ENCODE measurements at places on chromosomes 5 and 9.

DNA sequence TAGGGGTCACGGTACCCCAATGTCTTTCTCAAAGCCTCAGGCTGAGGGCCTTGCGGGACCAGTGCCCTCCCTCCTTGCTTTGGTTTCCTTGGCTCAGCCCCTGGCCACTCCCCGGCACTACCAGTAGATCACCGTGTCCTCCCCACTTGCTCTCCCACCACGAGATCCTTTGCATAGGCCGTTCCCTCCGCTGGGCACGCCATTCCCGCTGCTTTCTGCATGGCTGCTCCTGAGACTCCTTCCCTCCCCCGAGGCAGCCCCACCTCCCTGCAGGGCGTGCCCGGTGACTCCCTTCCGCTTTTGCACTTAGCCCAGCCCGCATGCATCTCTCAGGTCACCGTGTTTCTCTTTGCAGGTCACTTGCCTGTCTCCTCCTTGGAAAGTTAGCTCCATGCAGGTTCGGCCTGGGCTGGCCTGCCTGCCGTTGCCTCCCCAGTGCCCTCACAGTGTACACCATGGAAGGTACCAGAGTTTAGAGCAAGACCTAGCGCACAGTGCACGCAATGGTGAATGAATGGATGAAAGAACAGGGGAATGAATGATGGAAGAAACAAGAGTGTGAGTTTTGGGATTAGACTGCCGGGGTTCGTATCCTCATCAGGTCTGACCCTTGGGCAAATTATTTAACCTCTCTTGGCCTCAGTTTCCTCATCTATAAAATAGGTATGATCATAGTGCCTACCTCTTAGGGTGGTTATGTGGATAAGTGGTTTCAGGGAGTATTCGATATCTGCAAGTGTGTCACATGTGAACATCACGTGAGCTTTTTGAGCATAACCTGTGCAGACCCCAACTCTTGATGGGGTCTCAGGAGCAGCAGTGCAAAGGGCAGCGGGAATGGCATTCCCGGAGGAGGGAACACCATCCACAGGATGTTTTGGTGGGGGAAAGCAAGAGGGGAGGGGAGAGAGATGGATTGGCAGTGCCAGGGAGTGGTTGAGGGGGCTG lies 214.3 kb downstream of the C9orf50 start:
- no peak for DNase-seq

- DNase-seq: no peak
Observed at GRCh38 chr5:9381464-9381863, 164.4 kb downstream of the SEMA5A start.

GRCh38 chr5:179408611-179409010 lies 63.4 kb upstream of the ADAMTS2 start:
- no peak for DNase-seq

- DNase-seq: no peak
Observed at GRCh38 chr5:103375863-103376591, 117.5 kb downstream of the MACIR start.

DNA sequence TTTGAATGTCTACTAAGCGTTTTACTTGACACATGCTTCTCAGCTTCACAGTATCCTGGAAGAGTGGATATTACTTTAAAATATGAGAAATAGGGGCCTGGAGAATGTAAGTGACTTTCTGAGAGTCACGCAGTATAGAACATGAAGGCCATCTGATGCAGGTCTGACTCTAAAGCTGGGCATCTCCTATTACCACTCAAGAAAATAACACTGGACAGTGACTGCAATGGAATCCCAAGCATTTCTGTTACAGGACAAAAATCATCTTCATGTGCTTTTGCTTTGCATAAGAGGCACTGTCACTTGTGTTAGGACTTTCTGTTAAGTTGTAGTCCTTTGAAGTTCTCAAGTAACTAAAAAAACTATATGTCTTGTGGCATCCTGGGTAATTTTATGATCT lies 335.5 kb downstream of the FBXL7 start:
- no peak for DNase-seq

- DNase-seq: no peak
Observed at GRCh38 chr5:124645396-124645795, 101.0 kb downstream of the ZNF608 start.

DNA sequence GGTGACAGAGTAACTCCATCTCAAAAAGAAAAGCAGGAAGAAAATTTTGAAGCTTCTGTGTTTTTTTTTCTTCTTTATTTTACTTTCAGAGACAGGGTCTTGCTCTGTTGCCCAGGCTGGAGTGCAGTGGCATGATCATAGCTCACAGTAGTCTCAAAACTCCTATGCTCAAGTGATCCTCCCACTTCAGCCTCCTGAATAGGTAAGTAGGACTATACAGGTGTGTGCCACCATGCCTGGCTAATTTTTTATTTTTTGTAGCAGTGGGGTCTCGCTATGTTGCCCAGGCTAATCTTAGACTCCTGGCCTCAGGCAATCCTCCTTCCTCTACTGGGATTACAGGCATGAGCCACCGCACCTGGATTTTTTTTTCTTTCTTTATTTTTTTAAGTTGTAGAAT lies 10.1 kb upstream of the C5orf24 start:
- no peak for DNase-seq

- DNase-seq: no peak
Observed at GRCh38 chr9:90964101-90965020, 162.7 kb downstream of the SYK start.

- DNase-seq: no peak
Observed at GRCh38 chr5:5632678-5633077, 210.2 kb downstream of the ICE1 start.

- DNase-seq: peak; percentile 50
Observed at GRCh38 chr5:139711067-139711905, 63.1 kb downstream of the CXXC5 start.

- no peak for DNase-seq
Observed at GRCh38 chr5:153704110-153704509, 213.6 kb downstream of the GRIA1 start.

DNA sequence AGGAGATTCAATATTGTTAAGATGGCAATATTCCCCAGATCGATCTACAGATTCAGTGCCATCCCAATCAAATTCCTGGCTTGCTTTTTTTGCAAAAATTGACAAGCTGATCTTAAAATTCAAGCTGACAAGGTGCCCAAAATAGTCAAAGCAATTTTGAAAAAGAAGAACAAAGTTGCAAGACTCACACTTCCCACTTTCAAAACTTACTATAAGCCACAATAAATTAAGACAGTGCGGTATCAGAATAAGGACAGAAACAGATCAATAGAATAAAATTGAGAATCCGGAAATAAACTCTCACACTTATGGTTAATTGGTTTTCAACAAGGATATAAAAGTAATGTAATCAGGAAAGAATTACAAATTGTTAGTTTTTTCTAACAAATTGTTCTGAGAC lies 97.1 kb downstream of the NRG2 start:
- no peak for DNase-seq

Measured in stimulated activated CD8-positive, alpha-beta memory T cell treated with anti-CD3 and anti-CD28 coated beads, Interleukin-2, amount 100 ng/mL, for 48 hours (primary cell).